ENCODE measurements at places on chromosomes 6 and 20.

DNA sequence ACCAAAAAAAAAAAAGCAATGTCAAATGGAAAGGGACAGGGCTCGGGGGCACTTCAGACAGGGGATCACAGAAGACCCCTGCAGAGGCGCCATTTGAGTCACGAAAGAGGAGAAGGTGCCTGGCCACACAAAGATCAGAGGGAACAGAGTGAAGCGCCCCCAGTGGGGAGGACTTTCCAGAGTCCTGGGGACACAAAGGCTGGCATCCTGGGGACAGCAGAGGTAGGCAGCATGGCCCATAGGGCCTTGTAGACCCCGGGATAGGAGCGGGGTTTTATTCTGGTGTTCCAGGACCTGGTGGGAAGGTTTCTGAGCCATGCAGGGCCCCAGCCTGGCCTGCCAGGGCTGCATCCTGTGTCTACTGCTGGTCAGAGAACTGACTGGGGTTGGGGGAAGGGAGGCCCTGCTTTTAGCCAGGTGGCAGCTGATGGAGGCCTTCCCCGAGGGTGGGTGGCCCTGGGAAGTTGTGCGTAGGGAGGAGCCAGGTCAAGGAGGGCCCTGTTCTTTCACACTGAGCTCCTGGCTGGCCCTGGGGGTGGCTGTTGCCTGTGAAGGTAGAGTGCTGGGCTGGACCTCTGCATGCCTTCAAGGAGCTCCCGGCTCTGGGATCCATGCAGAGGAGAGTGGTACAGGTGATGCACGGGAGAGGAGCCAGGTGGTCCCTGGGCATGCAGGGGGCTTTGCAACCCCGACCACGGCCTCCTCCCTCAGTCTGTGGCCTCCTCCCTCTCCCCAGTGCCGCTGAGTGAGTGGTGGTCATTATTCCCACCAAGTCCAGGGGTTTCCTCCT lies 117.9 kb downstream of the CDH4 start:
- DNase-seq: no peak

DNA sequence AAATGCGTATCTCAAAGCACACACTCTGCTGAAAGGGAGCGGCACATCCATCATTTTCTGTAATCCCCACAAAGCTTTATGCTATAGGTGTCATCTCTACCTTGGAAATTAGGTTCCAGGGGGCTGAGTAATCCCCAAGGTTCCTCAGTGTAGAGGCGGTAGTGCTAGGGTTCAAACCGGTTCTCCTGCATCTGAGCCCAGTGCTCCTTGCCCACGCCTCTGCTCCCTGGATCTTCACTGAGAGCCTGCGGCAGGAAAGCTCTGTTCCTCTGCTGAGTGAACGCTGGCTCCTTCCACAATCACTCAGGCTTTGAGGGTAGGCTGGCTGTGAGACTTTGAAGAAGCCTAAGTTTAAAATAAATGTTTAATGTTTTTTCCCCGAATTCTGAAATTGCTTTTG lies 24.9 kb downstream of the SLC22A23 start:
- DNase-seq: no peak

DNA sequence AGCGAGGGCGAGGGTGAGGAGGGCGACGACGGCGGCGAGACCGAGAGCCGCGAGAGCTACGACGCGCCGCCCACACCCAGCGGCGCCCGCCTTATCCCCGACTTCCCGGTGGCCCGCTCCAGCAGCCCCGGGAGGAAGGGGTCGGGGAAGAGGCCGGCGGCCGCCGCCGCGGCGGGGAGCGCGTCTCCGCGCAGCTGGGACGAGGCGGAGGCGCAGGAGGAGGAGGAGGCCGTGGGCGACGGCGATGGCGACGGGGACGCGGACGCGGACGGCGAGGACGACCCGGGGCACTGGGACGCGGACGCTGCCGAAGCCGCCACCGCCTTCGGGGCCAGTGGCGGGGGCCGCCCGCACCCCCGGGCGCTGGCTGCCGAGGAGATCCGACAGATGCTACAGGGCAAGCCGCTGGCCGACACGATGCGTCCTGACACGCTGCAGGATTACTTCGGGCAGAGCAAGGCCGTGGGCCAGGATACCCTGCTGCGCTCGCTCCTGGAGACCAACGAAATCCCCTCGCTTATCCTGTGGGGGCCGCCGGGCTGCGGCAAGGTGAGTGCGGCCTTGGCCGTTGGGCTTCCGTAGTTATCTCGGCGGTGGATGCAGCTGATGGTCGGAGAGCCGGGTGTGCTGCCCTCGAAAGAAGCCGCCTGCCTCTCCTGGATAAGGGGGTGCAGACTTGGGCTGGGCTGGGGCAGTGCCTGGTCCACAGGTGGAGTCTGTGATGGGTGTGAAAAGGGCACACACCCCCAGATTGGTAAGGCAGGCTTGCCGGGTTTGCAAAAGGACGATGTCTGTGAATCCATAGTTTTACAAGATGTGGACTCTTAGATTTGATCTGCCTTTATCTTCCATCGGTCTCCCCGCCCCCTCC lies 938 bp downstream of the WRNIP1 start:
- peak; percentile 46 for DNase-seq

- DNase-seq: no peak
Observed at GRCh38 chr6:108531332-108531731, 29.4 kb upstream of the FOXO3 start.

DNA sequence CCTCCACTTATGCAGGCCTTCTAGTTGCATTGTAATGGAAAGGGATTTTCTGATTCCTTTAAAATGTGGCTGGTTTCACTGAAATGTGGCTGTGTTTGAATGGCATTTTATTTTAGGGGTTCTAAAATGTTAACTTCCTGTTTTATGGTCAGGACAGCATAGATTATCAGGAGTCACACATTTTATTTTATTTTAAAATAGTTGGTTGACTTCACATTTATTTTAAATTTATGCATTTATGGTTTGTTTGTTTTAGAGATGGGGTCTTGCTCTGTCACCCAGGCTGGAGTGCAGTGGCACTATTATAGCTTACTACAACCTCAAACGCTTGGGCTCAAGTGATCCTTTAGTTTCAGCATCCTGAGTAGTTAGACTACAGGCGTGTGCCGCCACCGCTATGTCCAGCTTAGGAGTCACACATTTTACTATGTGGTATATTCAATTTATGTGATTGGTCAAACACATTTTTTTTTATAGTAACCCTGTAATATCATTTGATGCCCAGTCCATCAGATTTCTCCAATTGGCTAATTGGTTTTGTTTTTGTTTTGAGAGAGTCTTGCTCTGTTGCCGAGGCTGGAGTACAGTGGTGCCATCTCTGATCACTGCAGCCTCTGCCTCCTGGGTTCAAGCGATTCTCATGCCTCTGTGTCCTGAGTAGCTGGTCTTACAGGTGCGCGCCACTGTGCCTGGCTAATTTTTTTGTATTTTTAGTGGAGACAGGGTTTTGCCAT lies 2.3 kb downstream of the DTD1 start:
- DNase-seq: peak; percentile 4

DNA sequence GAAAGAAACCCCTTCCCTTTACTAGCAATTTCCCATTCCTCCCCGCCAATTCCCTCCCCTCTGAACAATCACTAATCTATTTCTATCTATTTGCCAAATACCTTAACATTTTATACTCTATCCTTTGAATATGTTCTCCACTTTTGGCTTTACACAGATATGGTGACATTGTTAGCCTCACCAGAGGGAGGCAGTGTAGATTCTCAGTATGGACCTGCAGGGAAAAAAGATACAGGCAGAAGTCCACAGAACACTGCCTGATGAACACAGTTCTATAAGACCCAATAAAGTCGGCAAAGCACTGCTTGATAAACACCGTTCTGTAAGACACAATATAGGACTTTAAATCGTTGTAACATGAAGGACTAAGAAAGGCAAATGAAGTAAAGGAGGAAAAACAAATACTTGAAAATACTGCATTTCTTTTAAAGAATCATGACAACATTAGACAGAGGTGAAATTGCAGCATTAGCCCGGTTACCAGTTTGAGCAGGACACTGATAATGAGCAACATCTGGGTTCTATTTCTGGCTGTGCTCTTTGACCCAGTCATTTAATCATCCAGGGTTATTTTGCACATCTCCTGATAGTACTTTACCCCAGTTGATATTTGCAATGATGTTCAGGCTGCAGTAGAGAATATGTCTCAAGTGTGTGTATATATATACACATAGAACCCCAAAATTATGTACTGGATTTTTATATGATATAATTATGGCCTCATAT lies 296.8 kb downstream of the UTRN start:
- DNase-seq: peak; percentile 50

GRCh38 chr6:32840604-32841246 lies 2.2 kb upstream of the TAP2 start:
- DNase-seq: no peak

DNA sequence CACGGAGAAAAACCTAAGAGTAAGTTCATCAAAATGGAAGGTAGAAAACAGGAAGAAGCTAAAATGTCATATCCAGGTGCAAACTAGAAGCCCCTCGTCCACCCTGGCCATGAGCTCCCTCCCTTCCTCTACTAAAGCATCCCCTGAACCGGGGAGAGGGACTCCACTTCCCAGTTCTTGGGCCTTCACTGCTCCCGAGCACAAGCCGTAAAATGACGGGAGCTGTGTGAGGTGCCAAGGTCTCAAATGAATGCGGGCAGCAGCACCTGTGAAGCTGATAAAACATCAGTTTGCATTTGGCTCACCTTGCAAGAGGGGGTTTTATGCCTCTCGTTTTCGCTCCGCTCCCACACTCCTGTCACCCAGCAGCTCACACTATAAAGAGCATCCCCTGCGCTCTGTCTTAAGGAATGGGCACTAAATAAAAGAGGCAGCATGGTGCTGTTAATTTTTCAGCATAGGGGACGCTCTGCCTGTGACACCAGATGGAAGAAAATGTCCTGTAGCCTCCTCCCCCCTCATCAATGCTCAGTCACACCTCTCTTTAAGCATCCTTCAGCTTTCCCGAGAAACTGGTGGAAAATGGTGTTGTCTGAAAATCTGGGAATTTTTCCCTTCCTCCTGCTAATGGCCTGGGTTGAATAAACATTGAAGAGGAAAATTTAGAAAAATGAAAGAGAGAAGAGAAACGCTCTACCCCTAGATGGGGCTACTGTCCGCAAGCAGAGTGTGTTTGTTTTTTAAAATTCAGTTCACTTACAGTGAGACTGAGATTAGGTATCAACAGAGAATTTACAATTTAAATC lies 563.0 kb upstream of the AGPAT4 start:
- peak; percentile 11 for DNase-seq

DNA sequence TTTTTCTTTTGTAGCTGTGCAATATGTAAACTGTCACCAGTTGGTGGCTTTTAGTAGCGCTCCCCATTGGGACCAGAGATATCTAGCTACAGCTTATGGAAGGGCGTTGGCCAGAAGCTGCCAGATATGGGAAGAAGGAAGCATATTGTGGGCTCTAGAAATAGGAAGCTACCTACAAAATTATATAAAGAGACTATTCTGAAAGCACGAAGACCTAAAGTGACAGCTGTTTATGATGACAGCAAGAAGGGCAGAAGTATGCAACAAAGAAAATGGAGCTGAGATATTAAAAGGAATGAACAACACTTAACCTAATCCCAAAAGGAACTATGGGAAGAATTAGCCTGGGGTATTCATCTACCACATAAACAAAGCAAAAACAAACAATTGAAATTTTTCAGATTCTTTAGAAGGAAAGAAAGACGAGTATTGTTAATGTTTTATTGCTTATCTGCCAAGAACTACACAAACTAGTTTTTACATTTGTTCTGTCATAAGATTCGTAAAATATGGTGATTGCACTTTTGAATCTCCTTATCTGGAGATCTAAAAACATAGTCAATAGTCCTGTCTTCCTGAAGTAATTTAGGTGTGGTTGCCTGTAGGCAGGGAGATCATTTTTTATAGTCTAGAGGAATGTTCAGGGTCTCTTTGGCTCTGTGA lies 81.6 kb downstream of the NCOA7 start:
- peak; percentile 39 for DNase-seq

DNA sequence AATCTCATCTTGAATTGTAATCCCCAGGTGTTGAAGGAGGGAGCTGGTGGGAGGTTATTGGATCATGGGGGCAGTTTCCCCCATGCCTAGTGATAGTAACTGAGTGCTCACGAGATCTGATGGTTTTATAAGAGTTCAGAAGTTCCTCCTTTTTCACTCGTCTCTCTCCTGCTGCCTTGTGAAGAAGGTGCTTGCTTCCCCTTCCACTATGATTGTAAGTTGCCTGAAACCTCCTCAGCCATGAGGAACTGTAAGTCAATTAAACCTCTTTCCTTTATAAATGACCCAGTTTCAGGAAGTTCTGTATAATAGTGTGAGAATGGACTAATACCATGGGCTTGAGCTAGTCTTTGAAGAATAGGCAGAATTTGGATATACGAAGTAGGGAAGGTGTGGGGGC lies 113.9 kb downstream of the RIN2 start:
- DNase-seq: no peak

DNA sequence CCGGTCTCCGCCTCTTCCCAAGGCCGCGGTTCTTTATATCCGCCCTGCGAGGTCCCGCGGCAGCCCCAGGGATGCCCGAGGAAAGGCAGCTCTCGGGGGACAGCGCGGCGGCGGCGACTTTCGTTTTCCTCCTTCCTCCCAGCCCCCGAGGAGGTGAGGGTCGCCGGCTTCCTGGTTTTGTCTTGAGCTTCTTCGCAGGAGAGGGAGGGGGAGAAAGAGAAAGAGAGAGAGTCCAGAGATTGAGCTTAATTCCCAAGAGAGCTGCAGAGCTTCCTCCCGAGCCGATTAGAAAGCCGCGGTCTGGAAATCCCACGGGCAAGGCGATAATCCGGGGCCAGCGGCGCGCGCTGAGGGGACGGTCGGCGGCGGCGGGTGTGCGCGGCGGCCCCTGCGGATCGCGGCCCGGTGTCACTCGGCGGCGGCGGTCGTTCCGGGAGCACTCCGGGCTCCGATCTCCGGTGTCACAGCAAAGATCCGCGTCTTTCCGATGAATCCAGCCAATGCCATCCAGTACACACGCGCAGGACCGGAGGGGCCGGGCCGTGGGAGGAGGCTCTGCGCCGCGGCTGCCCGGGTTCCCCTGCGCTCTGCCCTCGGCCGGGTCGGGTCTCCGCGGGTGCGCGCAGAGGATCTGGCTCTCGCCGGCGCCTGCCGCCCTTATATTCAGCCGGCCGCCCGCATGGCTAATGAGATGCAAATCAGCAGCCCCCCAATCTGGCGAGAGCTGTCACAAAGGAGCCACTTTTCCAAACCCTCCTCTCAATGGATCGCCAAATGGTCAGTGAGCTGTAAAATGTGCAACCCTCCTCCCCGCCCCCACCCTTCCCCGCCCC lies at the start of gene DLL1:
Gene DLL1, minus strand, starts transcription at position 783 of the 833 bp plus-strand sequence. CDS start 939 bp downstream, outside the sequence.
- peak; percentile 37 for DNase-seq

DNA sequence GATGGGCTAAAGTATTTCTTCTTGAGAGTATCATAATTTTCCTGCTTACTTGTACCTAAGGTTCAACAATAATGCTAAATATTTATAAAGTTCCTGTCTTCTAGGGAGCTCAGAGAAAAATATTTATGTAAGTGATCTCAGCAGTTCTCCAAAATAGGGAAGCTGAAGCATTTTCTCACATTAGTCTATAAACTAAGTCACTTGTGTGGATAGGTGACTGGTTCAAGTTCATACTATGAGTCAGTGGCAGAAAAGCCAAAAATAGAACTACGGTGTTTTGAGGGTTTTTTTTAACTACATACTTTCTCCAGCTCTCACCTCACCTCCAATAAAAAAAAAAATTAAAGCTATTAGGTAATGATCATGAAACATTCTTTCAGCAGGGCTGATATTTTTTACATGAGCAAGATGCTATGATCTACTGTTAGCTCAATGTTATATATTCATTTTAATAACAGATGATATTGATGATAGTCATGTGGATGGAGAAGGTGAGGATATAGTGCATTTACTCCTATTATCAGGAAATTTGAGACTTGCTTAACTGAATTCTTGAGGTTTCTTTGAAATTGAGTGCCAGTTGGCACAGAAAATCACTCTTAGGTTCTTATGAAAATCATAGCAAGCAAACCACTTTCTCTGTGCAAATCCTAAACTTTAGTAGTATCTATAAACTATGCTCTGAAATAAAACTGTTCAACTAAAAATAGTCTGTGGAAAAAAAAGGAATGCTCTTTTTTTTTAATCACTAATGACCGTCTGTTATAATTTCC lies 4.1 kb upstream of the MOXD1 start:
- DNase-seq: no peak

GRCh38 chr6:15477746-15478145 lies 185.1 kb downstream of the DTNBP1 start:
- no peak for DNase-seq
